Pericardium fibroblast (primary cell): ENCODE measurements at places on chromosomes 2 and 18. TPM values are rescaled to one million over a fixed set of nuclear protein-coding genes. Genes with fewer than 3 reads are reported as not detected.

Gene GKN1
- total RNA-seq, result not detected in 2 replicates

Gene RSAD2
- not detected in 2 replicates for total RNA-seq

Gene CXCR4
- total RNA-seq, result 0.47 and 8.1 TPM in 2 replicates

Gene RIT2
- not detected in 2 replicates for total RNA-seq

Gene REG1B
- not detected in 2 replicates for total RNA-seq

Gene CACNB4
- total RNA-seq, result 0.93 and 2.0 TPM in 2 replicates

Gene CD302
- total RNA-seq, result 18.7 and 31.6 TPM in 2 replicates

Gene ITGA4
- total RNA-seq, result 9.7 and 11.3 TPM in 2 replicates

Gene QPCT
- total RNA-seq, result 2.8 and 9.0 TPM in 2 replicates

Gene ARL6IP6
- total RNA-seq, result 15.6 and 26.1 TPM in 2 replicates

Gene PAX8
- 0.35 and 2.0 TPM in 2 replicates for total RNA-seq
